ENCODE measurements at places on chromosomes 7 and 10. TPM values are rescaled to one million over a fixed set of nuclear protein-coding genes. Genes with fewer than 3 reads are reported as not detected.
A peak's percentile ranks its signal among the peaks of the same experiment; 100 is the strongest.

The ASAH2B gene
- polyA plus RNA-seq, result 10.7 TPM

- DNase-seq, result no peak
Observed at GRCh38 chr7:140621401-140622021, 19.1 kb downstream of the DENND2A start.

The NPY4R2 gene
- polyA plus RNA-seq, result not detected

DNA sequence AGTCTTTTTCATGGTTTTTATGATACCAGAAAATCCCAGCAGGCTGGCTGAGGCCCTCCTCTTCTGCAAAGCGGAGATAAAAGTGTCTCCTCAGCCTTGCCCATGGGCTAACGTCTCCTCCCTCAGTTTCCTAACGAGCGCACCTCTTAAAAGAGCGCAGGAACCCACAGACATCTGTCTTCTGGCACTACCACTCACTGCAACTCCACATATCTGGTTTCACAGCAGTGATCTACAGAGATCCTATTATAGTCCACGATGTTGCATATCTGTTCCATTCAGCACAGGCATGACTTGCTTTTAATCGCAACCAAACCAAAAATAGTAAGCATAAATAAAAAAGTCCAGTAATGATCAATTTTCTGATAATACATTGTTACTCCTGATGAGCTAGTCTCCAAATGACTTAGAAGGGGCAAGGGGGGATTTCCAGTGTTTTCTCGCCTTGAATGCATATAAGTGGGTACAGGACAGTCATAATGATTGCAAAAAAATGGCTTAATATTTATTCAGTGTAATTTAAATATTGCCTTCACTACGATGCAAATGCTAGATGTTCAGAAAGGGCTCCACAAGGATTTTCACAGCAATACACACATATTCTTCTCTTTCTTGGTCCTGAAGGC lies 20.9 kb downstream of the ANKRD22 start:
- no peak for DNase-seq

DNA sequence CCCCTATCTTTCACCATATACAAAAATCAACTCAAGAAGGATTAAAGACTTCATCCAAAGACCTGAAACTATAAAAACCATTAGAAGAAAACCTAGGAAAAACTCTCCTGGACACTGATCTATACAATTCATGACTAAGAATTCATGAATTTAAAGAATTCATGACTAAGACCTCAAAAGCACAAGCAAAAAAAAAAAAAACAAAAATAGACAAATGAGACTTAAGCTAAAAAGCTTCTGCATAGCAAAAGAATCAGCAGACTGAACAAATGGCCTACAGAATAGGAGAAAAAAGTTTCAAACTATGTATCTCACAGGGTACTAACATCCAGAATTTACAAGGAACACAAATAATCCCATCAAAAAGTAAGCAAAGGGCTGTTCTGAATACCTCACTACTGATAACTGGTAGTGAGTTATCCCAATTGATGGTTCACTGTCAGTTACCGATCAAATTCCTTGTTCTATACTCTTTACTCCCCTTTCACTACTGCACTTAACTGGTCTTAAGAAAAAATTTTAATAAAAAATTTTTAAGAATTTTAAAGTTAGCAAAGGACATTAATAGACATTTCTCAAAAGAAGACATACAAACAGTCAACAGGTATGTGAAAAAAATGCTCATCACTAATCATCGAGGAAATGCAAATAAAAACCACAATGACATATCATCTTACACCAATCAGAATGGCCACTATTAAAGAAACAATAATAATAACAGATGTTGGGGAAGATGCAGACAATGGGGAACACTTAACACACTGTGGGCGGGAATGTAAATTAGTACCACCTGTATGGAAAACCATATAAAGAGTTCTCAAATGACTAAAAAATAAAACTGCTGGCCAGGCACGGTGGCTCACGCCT lies 33.2 kb downstream of the KMT2C start:
- DNase-seq, result no peak

The TMEM209 gene
- 20.5 TPM for polyA plus RNA-seq

GRCh38 chr10:86522510-86522855 lies 891 bp upstream of the WAPL start:
- peak; percentile 15 for DNase-seq

DNA sequence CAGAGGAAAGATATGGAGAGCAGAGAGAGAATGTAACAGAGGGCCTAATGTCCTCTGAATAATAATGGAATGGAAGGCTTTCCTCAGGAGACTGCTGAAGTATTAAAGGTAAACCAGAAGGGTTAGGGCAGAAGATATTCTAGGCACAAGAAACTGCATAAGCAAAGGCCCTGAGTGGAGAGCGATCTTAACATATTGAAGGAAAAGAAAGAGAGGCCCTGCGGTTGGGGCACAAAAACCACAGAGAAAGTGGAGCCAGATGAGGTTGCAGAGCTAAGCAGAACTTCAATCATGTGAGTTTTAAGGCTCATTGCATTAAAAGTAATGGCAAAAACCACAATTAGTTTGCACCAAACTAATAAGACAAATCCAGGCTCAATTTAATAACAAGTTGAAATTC lies 115.8 kb upstream of the VSTM2A start:
- DNase-seq, result no peak

The AQP1 gene
- 152 TPM for polyA plus RNA-seq

DNA sequence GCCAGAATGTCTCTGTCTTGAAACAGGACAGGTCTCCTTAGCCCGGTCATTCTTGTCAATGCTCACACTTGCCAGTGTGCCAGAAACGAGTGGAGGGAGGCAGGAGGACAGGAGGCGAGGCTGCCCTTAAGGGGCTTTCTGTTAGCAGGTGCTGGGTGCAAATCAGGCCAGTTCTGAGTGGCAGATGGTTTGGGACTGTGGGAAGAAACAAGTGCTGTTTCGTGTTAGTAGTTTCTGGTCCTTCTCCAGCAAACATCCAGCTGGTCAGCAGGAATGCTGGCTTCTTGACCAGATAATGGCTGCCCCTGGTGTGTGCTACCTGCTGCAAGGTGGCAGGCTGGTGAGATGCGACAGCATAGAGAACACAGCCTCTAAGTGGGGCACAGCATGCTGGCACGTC lies 8.2 kb upstream of the NDUFB2 start:
- no peak for DNase-seq

DNA sequence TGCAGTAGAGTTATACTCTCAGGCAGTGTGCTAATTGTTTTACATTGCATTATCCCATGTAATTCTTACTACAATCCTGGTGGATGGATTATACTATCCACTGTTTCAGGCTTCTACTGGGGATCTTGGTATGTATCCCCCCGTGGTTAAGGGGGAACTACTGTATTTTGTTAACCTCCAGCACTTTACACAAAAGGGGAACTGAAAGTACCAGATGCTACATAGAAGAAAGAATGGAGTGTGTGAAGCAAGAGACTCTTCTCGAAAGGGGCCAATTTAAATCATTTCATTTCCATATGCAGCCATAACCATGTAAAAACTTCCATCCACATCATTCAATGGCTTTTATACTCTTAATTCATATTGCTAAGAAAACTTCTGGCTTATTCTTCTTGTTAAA lies 69.4 kb downstream of the C1GALT1 start:
- no peak for DNase-seq

The WEE2 gene
- polyA plus RNA-seq, result 0.57 TPM
